Memory B cell (primary cell): ENCODE measurements at places on chromosomes 7 and 10.

- DNase-seq = no peak
Observed at GRCh38 chr10:95559471-95559870, 1.7 kb downstream of the SORBS1 start.

DNA sequence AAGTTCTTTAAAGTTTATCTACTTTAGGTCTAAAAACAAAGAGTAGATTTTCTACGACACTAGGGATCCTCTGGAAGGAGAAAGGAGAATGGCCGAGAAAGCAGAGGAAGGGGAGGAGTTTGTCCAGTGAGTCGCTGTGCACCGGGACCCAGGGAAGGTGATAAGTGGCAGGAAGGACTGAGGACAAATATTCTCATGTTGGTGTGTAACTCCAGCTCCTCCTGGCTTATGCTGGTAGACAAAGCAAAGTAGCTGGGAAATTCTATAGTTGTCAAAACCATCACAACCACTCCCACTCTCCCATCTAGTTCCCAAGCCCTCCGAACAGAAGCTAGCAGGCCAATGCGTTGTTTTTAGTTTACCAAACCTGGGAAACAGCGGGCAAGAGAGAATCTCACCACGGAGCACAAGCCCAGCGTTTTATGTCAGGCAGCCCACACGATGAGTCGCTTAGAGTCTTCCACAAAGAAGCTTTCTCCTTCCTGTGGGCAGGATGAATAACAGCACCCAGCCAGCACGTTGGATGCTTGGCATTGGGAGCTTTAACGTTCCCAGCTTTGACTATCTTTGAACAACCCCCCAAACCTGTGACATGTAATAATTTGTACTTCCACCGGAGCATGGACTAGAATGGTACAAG lies 32.9 kb upstream of the JCAD start:
- no peak for DNase-seq

- no peak for DNase-seq
Observed at GRCh38 chr7:79781716-79782115, 328.2 kb upstream of the MAGI2 start.

- no peak for DNase-seq
Observed at GRCh38 chr7:11757153-11757552, 74.8 kb downstream of the THSD7A start.

DNA sequence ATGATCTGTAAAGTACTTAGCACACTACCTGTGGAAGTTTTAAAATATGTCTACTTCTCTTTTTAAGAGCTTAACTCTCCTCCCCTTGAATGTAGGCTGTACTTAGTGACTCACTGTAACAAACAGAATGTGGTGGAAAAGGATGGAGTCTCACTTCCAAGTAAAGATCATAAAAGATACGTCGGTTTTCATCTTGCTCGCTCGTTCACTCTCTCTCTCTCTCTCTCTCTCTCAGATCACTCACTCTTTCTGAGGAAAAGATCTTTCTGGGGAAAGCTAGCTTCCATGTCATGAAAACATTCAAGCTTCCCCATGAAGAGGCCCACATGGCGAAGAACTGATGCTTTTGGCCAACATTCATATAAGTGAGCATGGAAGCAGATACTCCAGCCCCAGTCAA lies 5.5 kb downstream of the CHUK start:
- DNase-seq = no peak

DNA sequence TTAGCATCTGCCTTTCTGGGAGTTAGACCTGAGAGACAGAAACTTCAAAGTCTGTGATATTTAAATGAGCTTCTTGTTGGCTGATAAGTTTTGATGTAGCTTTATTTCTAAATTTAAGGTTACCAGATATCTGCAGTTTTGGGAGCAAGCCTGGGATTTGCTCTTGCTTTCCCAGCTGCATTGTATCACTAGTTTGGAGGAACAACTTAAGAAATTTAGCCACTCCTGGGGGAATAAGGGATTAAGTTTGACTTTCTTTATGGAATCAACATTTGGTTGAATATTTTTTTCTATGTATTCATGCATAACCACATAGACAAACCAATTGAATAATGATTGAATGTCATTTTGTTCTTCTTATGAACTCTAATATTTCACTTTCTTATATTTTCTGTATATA lies 178.6 kb downstream of the POLR1F start:
- DNase-seq = no peak

- no peak for DNase-seq
Observed at GRCh38 chr10:26682931-26683330, 14.6 kb upstream of the PDSS1 start.

- DNase-seq = no peak
Observed at GRCh38 chr10:122838880-122839279, 6.8 kb downstream of the CUZD1 start.

- DNase-seq = no peak
Observed at GRCh38 chr7:113804475-113805095, 114.2 kb downstream of the PPP1R3A start.
